ENCODE measurements at places on chromosomes 4 and X.

DNA sequence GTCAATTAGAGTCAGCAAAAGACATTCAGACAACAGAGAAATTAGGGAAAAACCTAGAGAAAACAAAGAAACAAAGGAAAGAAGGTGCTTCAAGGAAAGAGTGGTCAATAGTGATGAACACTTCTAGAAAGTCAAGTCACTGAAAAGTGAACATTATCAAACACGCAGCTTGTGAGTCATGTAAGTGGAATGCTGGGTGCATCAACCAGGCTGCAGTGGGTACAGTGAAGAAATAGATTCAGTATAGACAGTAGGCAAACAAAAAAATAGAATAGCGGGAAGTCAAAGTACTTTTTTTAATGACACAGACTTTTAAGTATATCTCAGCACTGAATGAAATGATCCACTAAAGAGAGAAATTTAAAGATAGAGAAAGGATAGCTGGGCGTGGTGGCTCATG, 245.8 kb downstream of the ARHGAP24 start:
- DNase-seq = no peak

DNA sequence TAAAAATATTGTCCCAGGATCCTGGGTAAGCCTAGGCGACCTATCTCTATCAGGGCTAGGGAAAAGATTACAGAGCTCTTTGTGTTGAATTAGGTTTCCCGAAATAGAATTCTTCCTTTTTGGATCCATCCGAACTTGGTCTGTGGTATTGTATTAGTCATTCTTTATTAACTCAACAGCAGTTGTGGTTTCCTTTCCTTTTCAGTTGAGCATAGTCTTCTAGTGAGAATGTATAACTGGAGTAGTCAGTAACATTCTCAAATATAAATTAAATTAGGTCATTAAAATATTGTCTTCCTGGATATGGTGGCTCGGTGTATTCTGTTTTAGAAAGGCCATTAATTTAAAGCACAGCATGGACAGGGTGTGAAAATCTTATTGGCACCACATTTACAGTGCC, 520.4 kb downstream of the NLGN4X start:
- DNase-seq = no peak

DNA sequence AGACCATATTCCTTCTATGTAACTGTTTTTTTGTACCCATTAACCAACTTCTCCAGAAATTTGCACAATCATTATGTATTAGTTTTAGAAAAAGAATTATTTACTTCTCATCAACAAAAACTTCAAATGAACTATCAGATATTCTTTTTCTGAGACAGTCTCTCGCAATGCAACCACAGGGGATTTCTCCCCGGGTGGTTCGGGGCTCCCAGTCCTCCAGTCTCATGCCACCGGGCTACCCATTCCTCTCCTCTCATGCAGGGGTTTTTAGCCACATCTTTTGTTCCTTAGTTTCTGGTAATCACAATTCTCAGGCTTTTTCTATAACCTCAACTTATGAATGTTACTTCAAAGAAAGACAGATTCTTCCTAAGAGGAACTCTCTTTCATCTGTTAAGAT, 46.6 kb upstream of the CLNK start:
- DNase-seq = no peak

- no peak for DNase-seq
These were observed 35.3 kb upstream of the VSIG4 start for GRCh38 chrX:66074920-66075879.

DNA sequence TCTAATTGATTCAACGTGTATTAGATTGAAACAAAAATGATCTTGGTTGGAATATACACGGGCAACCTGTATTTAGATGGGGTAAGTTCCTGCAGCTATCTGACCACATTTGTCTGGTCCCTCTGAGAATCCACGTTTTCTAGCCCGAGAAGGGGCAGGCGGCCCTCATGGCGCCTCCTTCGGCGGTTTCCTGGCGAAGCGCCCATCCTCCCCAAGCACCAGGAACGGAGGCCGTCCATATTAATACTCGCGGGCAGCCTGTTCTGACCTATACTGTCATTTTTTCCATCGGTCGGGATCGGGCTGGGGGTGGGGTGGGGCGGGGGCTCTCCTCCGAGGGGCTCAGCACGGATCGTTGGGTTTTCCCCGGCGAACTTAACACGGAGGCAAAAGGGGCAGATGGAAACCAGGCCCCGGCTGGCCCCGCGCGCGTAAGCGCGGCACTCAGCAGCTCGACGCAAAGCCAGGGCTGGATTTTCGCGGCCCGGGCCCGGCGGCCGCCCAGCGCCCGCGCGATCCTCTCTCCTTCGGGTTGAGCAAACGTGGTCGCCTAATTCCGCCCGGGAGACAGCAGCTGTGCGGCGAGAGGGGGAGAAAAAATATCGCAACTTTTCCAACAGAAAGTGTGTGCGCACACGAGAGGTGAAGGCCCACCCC, 77.2 kb upstream of the BCOR start:
- DNase-seq = no peak

DNA sequence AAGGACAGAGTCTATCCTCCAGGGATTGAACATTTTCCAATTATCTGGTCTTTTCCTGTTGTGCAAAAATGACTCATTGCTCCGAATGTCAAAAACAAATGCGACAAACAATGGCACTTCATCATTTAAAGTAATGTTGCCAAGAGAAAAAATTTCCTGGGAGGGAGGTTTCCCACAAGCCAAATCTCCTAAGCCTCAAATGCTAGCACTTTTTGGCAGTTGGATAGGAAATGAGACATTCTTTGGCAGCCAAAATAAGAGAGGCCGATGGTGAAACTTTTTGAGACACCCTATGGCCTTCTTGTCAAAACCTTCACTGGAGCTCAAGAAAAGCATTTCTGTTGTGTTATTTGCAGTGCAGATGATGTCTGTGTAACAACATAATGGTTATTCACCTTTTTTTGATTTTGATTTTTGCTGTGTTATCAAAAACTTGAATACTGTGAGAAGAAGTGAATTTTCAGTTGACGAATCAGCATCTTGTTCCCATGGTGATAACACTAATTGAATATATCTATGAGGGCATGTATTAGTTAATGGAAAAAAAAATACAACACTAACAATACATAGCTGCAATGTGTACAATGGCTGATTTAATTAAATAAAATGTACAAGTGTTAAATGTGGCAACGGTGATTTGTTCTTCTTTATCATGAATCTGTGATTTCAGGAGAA, 333.8 kb downstream of the ANK2 start:
- DNase-seq = no peak

DNA sequence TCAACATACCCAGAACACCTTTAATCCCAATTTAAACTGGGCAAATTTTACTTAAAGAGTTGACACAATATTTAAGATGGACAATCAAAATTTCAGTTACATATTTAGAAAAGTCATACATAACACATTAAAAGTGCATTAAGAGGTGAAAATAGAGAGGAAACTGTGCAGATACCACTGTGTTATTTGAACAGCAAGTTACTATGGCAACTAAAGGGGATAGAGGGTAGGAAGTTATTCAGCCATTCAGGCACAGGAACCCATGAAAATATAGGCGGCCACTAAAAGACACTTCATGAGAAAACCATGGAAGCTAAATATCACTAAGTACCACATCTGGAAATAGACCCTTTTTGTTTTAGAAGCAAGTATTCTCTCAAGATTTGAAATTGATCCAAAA, 75.1 kb downstream of the PDGFC start:
- no peak for DNase-seq

Measured in LNCaP clone FGC (cell line).